ENCODE measurements at places on chromosomes 5 and 9.
A peak's percentile ranks its signal among the peaks of the same experiment; 100 is the strongest.

GRCh38 chr5:177312649-177313181, 1.0 kb upstream of the MXD3 start:
- DNase-seq, result no peak

GRCh38 chr5:4246447-4246846, 650.8 kb downstream of the IRX1 start:
- DNase-seq, result no peak

DNA sequence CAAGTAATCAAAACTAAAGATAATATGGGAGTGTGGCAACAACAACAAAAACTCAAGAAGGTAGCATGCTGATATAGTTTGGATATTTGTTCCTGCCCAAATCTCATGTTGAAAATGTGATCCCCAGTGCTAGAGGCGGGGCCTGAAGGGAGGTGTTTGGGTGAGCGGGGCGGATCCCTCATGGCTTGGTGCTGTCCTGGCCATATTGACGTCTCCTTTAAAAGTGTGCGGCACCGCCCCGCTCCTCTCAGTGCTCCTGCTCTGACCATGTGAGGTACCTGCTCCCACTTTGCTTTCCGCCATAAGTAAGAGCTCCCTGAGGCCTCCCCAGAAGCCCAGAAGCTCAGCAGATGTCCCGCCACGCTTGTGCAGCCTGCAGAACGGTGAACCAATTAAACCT, 25.6 kb downstream of the MED27 start:
- no peak for DNase-seq

DNA sequence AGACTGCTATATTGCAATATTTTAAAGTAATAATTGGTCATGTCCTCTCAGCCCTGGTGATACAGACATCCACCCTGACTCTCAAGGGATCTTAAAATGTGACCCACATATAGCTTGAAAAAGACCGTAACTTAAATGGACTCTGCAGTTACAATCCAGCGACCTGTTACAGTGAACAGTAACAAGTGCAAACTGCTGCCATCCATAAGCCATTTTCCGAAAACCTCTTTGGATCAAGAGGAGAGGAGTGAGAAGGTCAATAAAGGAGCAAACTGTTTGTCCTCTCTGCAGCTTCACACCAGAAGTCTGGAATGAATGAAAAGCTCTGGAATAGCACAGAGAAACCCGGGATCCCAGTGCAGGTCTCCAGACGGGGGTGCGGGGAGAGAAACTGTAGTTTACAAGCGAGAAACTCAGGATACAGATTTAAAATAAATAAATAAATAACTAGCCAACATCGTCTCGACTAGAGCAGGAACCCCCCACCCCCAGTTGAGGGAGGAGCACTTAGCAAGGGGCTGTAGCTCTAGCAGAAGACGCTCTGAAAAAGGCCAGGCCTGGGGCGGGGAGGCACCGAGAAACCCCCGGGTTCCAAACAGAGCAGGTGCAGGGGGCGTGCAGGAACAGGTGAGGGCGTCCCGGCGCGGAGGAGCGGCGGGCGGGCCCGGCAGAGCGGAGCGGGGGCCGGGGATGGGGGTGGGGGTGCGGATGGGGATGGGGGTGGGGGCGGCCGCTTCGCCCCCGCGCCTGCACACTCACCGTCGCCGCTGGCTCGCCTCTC, 572 bp downstream of the ZDHHC21 start:
- DNase-seq, result peak; percentile 8

- DNase-seq, result no peak
These were observed 341.4 kb downstream of the RAB3C start for GRCh38 chr5:58924306-58924705.

- DNase-seq, result peak; percentile 41
These were observed 244.0 kb downstream of the EPB41L4A start for GRCh38 chr5:112174959-112175594.

DNA sequence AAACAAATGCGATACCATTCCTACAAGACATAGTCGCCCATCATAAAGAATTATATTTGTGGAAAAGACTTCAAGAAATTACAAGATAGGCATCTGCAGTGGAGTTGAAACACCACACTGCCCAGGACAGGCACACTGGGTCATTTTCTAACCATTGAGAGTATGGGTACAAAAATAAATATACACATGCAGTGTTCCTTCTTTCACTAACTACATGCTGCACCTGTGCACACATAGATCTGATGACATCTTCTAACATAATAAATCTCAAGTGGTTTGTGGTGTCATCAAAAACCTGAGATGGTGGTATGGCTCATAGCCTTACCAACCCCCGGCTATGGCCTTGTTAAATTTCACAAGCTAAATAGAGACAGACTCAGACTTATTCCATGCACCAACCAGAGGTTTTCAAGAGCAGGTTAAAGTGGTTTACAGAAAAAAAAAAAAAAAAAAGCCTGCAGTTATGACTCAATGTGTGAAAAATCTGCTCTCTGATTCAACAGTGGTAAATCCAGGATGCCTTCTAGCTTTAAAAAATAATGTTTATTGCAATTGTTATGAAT, 12.4 kb upstream of the NFIB start:
- DNase-seq, result no peak

- peak; percentile 83 for DNase-seq
These were observed 193.8 kb upstream of the ZNF618 start for GRCh38 chr9:113682297-113682771.

DNA sequence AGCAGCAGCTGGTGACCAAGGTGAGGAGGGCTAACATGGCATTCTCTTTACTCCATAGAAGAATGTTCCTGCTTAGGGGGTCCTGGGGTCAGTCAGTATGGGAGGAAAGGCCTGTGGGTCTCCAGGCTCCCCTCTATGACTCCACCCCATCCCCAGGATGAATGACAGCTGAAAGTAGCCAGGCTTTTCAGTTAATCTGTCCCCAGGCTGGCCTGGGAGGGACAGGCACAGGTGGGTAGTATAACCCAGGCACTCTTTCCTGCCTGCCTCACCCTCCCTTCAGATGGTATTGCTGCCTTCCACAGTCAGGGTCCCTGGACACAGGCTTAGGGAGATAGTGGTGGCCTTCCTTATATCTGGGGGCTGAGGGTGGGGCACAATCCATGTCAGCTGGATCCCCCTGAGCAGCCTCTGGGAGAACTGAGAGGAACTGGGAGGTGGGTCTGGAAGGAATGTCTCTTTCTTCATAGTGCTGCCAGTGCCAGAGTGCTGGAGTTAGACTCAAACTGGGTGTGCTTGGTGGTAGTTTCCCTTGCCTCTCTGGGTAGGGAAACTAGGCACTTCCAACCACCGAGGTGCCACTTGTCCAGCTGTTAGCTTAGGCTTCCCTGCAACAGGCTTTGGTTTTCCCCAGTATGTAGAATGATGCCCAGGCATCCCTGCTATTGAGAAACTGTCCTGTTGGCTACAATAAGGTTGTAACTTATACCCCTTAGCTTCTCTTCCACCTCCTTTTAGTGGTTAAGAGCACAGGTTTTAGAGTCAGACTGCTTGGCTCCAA, 27.8 kb downstream of the LARP1 start:
- DNase-seq, result no peak

DNA sequence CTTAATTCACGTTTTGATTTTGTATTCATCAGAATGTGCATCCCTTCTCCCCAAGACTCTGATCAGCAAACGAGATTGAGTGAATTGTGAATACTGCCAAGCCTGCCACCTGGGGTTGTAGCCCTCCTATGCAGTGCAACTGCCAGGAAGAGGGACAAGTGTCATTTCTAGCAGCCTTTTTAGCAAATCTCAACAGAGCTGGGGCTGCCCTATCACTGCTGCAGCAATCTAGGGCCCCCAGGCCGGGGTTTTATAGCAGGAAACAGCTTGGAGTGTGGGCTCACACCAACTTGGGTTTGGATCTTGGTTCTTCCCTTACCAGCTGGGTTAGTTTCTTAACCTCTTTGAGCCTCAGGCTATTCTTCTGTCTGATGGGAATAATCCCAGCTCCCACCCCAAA, 4.0 kb downstream of the CSF1R start:
- no peak for DNase-seq

- DNase-seq, result no peak
These were observed 42.4 kb upstream of the MACIR start for GRCh38 chr5:103216137-103216536.

- DNase-seq, result no peak
These were observed 234.2 kb upstream of the IRX2 start for GRCh38 chr5:2985718-2986117.

DNA sequence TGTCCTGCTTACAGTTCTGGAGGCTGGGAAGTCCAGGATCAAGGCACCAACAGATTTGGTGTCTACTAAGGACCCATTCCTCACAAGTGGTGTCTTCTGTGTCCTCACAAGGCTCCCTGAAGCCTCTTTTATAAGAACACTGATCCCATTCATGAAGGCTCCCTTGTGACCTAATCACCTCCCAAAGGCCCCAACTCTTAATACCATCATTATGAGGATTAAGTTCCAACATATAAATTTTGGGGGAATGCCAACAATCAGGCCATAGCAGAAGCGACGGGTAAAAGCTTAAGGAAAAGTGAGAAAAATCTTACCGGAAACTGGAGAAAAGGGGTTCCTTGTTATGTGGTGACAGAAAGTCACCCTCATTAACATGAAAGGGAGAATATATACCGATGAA, 11.2 kb downstream of the CTNNAL1 start:
- DNase-seq, result no peak

- DNase-seq, result no peak
These were observed 212.2 kb downstream of the SMARCA2 start for GRCh38 chr9:2227144-2227867.

- DNase-seq, result no peak
These were observed 649 bp upstream of the GLE1 start for GRCh38 chr9:128503870-128504269.

Measured in neural crest cell (in vitro differentiated cells).